ENCODE measurements at places on chromosomes 5 and 9.

DNA sequence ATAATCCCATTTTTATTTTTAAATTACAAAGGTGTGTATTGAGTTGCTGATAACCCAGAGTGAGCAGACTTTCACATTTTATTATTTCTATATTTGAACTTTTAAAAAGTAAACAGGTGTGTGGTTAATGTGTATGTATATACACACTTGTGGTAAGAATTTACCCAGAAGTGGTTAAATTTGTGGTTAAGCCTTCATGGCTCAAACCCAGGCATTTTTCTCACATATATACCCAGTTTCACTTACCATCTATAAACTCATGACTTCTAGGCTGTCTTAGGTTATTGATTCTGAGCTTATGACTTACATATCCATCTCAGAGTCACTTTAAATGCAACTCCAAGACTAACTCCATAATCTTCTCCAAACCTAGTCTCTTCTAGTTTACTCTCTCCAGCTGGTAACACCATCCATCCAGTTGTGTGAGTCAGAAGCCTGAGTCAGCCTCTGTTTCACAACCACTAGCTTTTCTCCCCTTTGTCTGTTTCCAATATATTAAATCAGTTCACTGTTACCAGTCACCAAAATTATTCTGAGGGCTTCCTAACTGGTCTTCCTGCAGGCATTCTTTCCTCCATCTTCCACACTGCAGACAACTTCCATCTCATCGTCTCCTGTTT lies 20.2 kb downstream of the ZBED3 start:
- no peak for DNase-seq

DNA sequence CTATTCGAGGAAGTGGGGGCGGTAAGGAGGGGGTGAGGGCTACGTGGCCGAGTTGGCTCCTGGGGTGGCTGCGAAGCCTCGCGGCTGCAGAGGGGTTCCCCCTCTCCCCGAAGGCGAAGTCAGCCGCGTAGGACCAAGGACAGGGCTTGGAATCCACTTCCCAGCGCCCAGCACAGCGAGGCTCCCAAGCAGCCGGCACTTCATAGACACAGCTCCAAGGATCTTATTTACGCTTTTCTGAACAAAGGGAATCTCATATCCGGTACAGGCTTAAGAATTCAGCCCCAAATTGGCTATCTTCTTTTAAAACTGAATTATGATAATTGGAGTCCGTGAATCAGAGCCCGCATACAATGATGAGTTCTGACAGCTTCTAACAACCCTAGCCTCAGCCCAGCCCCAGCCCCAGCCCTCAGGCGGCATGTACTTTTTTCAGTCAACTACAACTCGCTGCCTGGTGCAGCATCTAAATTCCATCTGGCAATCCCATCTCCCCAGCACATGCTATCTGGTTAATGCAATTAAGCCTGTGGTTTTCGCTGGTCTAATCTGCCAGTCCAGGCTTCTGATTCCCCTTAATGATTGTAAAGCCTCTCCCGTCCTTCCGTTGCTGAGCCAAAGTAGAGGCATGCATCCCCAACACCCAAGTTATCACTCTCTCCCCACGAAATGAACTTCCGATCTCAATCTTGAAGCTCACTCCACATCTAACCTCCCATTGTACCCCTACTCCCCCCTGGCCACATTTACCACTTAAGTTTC lies 1.0 kb downstream of the ELAVL2 start:
- peak; percentile 11 for DNase-seq

DNA sequence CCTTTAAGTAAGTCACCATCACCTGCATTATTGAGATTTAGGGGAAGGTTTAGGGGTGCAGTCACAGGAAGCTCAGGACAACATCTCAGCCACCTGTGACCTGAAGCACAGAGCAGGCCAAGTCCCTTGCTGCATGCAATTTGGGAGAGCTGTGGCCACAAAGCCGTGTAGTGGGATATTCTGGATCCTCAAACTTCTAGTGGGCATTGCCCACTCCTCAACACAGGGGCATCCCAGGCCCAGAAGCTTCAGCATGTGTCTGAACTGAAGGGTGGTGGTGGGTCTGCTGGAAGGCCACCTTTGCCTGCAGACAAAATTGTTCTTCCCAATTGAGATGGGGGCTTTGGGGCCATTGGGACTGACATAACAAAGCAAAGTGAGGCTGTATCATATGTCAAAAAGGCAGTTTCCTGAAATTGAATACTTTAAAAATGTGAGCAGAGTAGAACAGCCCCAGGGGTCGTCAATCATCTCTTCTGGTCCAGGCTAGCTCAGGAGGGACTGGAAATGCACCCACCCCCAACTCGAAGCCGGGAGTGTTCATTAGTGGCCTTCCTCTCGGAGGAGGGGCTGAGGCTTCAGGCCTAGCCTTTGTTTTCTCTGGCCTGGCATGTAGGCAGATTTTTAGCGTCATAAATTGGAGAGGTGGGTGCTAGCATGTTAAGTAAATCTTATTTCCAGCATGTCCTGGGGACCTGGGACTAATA lies 2.8 kb upstream of the GADD45G start:
- DNase-seq = no peak

- DNase-seq = no peak
Measured at GRCh38 chr5:150441813-150442698, 7.5 kb downstream of the RPS14 start.

- no peak for DNase-seq
Measured at GRCh38 chr9:38356851-38357250, 35.7 kb upstream of the ALDH1B1 start.

- no peak for DNase-seq
Measured at GRCh38 chr5:167603135-167603534, 688.3 kb upstream of the WWC1 start.

DNA sequence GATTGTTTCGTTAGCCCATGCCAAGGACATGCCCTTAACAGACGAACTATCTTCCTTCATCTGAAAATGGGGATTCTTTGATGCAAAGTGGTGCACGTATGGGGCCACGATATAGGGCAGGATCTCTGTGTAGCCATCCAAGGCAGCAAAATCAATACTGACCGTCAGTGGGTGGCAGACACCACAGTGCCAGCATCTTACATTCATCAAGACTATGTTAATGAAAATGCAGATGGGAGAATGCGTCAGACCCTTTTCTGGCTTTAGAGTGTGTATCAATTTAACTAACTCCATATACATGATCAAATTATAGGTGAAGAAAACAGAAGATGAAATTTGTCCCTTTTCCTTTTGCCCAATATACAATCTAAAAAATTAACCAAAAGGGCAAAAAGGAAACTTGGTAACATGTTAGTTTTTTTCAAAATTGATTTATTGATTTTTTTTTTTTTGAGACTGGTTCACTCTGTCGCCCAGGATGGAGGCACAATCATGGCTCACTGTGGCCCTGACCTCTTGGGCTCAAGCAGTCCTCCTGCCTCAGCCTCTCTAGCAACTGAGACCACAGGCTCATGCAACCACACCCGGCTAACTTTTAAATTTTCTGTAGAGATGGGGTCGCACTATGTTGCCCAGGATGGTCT lies 169.2 kb upstream of the SPRY4 start:
- no peak for DNase-seq

DNA sequence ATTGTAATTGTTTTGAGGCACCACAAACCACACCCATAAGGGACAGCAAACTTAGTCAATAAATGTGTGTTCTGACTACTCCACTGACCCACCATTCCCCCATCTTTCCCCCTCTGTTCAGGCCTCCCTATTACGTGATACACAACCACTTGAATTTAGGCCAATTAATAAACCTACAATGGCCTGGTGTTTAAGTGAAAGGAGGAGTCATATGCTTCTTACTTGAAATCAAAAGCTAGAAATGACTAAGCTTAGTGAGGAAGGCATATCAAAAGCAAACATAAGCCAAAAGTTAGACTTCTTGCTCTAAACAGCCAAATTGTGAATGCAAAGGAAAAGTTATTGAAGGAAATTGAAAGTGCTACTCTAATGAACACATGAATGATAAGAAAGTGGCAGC lies 14.6 kb downstream of the ZBTB43 start:
- no peak for DNase-seq

DNA sequence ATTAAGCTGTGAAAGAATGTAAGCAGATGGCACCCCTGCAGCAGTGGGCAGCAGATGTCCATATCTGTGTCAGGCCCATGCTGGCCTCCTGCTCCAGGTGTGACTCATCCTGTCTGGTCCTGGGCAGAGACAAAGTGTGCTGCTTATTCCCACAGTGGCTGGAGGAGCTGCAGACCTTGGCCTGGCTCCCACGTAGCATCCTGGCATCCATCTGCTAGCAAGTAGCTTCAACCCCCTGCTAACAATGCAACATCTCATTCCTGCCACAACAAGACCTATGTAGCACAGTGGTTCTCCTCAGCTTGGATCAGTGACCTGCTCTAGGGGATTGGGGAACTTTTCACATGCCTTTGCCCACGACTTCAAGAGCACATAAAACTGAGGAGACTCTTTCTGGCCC lies 126.4 kb upstream of the SLC12A2 start:
- DNase-seq = peak; percentile 41

DNA sequence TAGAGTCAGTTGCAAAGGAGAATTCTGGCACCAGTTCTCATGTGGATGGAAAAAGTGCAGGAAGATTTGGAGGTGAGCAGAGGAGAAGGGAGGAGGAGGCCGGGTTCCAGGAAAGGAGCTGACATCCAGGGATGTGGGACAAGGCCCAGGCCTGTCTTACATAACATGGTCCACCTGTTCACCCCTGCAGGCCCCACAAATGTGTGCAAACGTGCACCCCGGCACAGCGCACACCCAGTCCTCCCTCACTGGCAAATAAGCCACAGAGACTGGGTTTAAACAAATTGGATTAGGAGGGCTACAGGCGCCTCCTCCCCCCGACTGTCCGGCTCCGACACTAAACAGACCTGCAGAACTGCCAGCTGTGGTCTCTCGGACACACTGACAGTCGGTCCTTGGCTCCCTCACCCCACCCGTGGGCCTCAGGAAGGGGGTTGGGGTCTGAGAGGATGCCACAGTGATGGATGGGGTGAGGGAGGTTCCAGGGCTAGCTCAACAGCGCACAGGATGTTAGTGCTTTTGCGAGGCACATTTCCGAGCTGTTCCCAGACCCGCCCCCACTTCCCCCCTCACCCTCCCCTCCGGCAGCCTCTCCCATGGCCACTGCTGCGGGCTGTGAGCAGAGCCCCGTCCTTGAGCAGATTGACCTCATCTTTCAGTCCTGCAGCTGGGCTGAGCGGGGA lies 43.4 kb upstream of the IL17B start:
- no peak for DNase-seq

- DNase-seq = no peak
Measured at GRCh38 chr9:127087411-127087810, 35.0 kb downstream of the ANGPTL2 start.

DNA sequence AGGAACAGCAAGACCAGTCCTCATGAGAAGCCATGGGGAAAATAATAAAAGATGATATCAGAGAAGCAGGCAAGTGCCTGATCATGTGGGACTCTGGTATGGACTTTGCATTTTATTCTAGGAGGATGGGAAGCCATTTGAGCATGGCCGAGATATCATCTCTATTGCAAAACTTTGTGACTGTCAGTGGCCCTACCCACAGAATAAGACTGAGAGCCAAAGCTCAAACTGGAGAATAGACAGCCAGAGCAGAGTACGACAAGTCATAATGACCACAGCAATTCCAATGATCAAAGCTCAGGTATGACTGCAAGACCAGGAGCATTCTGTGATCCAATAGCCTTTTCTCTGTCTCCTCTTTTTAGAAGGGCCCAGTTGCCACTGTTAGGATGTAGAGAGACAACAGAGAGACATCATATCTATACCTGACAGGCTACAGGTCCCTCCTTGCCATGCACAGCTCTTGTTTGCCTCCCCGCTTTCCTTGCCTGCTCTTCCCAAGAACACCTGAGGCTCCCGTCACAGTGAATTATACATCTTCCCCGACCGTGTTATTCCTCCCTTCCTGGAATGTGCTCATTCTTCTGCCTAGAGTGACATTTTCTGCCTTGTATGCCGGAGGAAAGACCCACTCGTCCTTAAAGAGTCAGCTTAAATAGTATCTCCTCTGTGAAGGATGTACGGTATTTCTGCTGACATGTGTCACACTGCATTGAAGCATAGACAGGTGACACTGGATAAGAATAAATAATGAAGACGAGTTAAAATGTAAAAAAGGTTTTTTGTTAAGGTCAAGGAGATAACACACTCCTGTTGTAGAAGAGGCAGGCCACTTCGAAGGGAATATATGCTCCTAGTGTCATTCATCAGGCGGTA lies 248.7 kb upstream of the MAP3K1 start:
- DNase-seq = no peak

DNA sequence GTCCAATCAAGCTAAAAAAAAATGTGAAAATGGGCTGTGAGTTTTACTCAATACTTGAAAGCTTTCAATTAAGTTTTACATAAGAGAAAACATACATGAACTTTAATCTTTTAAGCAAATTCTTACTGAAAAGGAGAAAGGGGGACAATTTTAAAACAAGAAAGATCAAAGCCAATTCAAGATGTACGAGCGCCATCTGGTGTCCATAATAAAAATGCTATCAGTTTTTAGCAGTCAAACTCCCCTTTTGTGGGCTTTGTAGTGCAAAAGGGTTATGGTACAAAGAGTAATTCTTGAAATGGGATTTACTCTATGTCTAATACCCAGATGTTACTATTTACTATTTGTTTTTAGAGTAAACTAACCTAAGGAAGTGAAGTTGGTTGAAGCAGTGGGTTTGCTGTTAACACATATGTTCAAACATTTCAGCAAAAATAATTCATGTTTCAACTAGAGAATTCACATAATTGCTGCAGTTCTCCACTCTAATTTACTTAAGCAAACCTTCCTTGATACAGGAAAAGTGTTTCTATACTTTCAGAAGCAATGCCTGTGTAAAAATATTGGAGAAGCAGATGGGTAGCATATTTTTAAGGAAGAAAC lies 228.2 kb upstream of the TYRP1 start:
- peak; percentile 11 for DNase-seq

DNA sequence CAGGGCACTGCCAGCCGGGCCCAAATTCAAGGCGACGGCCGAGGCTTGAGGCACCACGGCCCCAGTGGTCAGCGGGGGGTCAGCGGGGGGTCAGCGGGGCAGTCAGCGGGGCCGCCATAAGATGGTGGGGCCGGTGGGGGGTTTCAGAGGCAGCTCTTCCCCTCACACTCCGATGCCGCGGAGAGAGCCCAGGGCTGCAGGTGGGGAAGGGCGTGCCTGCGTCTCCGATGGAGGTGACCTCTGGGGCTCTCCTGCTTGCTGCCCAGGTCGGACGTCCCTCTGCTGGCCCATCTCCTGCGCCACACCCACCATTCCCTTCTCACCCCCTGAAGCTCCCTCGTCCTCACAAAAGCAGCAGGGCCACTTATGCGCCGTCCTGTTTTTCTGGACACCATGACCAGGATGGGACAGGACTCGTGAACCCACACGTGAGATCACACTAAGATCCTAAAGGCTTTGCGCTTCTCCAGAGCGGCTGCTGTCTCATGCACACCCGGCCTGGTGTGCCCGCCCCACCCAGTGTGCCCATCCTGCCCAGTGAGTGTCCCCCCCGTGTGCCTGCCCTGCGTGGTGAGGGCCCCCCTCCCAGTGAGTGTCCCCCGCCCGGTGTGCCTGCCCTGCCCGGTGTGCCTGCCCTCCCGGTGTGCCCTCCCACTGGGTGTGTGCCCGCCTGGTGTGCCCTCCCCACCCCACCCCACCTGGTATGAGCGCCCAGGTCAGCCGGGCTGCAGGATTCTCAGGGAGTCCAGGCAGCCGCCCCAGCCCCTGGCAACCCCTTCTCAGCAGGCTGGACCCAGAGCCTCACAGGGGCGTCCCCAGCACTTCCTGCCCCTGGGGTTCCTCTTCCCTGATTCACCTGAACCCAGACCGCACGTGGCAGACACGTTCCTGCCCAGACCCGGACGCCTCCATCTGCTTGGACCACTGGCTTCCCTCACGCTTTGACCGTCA lies 48.7 kb upstream of the NKD2 start:
- no peak for DNase-seq

Measured in globus pallidus (tissue), 1 donor.